Stimulated activated CD4-positive, alpha-beta T cell treated with anti-CD3 and anti-CD28 coated beads, Interleukin-15, amount 100 ng/mL, for 1 hour (primary cell): ENCODE measurements at places on chromosomes 3 and 15.

DNA sequence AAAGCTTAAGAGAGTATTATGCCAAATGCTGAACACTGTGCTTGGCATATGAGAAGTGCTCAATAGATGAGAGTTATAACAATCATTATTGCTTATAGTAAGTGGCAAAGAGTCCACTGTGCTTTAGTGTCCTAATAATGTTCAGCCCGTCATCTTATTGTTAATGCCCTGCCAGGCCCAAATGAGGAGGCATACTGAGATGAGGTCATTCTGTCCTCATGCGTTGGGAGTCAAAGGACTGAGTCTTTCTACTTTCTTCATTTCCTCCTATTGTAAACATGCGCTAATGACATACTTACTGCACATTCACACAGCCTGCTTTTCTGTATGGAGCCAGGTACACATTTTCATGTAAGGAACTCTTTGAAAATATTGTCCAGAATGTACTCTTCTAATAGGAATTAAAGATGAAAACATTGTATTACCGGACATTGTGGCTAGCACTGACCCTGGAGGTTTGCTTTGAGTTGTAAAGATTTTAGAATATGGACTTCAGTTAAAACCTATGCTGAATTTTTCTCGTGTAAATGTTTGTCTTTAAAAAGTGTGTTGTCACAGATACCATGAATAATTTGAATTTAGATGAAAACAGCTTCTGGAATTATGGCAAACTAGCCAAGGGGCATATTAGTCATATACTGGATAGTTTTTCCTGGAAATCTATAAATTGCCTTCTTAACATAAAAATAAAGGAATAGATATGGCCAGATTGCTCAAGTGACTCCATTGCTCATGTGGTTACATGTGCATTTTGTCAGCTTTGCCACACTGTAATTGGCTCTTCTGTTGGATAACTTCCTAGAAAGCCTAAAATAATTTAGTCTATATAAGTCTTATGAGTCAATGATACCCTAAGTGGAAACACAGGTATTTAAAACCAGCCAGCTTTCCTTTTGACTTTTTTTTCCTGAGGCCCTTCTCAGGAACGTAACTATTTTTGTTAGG, 38.3 kb downstream of the KBTBD12 start:
- DNase-seq = no peak

DNA sequence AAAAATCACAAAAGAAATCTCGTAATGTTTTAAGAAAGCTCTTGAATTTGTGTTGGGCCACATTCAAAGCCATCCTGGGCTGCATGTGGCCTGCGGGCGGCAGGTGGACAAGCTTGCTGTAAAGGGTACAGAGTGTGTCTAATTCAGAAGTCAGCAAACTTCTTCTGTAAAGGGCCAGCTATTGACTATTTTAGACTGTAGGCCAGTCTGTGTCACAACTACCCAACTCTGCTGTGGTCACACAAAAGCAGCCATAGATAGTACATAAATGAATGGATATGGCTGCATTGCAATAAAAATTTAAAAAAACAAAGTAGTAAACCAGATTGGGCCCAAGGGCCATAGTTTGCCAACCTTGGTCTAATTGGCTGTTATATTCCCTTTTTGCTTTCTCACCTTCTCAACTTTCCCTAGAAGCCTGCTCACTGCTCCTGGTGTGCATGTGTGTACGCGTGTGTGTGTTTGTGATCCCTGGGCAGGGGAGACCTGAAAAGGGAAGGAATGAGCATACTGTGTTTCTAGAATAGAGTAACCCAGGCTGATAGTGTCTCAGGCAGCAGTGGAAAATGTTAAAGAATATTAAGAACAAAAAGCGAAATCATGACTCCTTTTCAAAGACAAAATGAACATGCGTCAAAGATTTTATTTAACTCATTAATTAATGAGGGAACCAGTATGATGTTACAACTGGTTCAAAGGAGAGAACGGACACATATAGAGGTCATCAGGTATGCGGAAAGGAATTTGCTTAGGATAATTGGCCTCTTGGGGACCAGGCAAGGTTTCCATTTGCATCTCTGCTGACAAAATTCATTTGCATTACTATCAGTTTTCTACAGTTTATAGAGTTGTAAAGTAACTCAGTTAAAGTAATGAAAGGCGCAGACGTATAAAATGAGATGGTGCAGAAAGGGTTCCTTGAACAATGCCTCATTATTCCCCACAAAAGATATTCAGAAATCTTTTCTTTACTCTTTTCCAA, 248.0 kb downstream of the THSD4 start:
- no peak for DNase-seq

- no peak for DNase-seq
Measured at GRCh38 chr3:116836286-116836685, 126.7 kb downstream of the TUSC7 start.

DNA sequence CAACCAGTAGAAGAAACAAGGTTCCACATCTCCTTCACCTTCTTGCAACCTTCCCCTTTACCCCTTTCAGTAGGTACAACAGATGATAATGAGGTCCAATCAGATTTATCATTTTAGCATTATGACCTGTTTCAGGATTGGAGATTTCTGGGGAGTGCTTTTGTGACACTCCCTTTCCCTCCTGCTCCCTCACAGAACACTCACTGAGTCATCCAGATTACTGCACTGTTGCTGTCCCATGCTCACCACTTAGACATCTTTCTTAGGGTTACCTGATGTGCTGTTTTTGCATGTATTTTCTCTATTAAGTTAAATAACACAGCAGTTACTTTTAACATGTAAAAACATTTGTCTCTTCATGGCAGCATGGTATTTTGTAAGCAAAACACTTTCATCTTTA, 118.5 kb downstream of the MFSD1 start:
- DNase-seq = no peak

GRCh38 chr3:156643729-156644389, 30.5 kb upstream of the TIPARP start:
- DNase-seq = no peak

GRCh38 chr15:29727871-29728270, 94.4 kb downstream of the TJP1 start:
- DNase-seq = no peak

DNA sequence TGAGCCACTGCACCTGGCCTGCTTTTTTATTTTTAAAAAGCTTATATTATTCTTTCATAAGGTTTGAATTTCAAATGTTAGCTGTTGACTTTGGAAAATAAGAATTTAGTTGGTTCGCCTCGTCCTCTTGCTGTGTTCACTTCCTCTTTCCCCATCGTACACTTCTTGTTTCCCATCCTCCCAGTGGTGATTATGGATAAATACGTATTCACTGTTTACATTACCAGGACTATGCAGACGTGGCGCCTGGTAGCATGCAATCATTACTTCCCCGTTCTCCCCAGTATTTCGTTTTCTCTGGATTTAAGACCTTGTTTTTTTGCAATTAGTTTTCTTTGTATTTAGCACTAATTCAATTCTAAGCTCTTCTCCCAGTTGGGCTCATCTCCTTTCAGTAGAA, 70.1 kb downstream of the LMLN start:
- DNase-seq = no peak

DNA sequence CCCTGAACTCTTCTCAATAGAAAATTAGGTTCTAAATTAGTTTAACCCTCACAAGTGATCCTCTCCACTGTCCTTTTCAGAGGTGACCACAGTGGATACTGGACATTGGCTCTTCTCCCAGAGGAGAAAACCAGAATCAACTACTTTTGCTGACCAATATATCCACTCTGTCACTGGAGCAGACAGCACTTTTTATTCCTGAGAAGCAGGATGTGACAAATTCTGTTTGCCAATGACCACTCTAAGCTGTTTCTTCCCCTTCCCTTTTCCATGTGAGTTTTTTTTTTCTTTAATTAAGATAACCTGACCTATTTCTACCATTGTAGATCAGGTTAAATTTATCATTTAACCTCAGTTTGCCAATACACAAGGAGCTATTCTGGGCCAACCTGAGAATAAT, 79.7 kb upstream of the ZNF280D start:
- no peak for DNase-seq

- no peak for DNase-seq
Measured at GRCh38 chr15:38899300-38899699, 334.7 kb upstream of the RASGRP1 start.

- no peak for DNase-seq
Measured at GRCh38 chr3:163582967-163583366, 1495.3 kb downstream of the SI start.

- DNase-seq = no peak
Measured at GRCh38 chr3:124364317-124365020, 365.8 kb upstream of the UMPS start.

DNA sequence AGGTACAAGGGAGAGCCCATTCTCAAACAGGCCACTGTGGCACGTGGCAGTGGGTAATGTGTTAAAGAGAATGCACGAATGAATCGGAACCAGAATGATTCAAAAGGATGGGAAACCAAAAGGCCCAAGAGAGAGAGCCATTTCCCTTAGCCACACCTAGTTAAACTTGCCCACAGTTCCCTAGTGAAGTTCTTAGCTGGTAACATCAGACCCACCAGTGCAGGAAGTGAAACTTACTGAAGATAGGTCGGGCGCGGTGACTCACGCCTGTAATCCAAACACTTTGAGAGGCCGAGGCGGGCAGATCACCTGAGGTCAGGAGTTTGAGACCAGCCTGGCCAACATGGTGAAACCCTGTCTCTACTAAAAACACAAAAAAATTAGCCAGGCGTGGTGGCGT, 97.1 kb downstream of the MEX3B start:
- DNase-seq = no peak

DNA sequence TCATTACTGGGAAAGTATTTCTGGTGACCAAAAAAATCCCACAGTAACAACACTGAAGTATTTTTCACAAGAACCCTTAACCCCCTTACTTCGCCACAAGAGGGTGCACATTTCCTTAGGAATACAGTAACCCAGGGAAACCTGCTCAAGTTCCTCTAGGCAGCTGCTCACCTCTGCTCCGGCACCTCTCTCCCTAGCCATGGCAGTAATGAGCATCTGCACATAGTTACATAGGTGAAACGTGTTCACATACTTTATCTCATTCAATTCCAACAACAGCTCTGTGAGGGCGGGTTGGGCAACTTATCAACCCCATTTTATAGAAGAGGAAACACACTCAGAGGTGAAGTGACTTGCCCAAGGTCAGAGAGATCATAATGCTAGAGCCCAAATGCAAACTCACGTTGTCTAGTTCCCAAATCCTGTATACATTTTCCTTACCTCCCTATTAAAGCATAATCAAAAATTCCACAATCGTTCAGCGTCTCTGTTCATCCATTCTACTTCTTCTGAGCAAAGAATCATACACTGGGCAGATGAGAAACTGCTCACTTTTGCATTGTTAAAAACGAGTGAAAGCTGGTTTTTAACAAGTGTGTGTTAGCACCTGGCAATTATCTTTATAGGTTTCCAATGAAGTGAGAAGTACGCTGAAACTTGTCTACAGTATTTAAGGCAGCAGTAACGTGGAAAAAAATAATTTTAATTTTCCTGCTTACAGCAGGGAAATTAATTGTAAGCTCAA, 90.7 kb downstream of the IGF2BP2 start:
- DNase-seq = no peak

DNA sequence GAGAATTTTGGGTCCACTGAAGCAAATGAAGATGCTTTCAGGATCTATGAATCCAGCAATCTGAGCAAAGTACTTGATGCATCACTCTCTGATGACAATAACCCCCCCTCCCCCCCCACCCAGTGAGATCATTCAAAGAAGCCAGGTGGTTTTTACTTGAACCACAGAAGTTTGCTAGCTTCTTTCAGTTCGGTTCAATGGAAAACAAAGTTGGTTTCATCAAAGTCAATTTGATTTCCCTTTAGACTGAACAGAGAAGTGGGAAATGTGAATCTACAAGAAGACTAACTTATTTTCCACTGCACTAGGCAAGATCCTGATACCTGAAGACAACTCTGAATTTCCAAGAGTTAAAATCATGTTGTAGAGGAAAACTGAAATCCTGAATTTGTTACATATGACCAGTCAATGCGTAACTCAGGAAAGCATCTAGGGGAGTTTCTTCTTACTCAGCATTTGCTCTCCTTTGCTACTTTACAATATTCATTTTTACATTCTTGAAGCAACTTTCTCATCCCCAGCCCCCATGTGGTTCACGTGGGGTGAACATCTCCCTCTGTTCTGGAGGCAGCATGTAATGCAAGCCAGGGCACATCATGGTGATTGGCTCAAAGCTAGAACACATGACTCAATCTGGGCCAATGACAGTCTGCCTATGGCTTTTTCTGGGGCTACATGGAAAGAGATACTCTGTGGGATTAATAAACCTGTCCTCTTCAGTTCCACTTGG, 572.6 kb downstream of the FOXP1 start:
- DNase-seq = peak; percentile 29

DNA sequence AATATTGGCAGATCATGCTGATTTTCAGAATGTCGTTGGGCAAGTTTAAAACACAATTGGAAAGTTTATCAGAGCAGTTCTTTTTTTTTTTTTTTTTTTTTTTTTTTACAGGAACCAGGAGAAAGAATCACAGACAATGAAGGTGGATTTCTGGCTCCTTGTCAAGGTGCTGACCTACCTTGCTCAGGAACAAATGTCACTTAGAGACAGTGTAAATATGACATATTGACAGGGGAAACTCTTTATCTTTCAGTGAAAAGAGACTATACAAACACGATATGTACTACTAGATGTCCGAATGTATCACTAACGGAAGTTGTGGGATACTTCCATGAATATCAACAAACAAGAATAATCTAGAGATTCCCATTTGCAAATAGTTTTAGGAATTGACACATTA, 237.3 kb downstream of the FMN1 start:
- DNase-seq = no peak

- no peak for DNase-seq
Measured at GRCh38 chr3:8964436-8965370, 1.4 kb upstream of the RAD18 start.

DNA sequence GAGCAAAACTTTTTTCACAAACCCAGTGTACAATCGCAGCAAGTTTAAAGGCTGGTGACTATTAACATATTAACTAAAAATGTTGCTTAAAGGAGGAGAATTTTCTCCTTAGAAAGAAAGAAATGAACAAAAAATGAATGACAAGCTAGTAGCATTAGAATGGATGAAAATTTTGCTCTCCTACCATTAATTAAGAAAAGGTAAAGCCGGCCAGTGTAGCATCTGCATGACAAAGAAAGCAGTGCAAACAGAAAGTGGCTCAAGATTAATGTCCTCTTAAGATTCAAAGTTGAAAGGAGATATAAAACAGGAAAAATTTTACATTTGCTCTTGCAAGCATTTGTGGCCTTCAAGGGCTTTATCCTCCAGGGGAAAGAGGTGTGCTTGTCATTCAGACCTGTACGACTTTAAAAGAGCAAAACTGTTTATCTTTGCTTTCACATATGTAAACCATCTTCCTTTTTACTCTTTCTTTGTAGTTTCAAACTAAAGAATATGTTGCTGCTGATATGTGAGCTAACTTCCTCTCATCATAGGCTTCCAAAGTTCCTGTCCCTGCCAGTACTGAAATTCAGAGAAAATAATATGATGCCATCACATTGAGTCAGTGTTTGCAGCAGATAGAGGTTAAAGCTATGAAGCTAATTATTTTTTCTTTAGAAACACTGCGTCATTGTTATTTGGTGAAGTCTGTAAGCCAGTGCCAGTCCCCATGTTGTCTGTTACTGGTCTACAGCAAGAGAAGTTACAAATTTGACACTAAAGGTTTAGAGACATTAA, 439.1 kb upstream of the GRM7 start:
- DNase-seq = no peak

GRCh38 chr3:172635588-172635987, 75.3 kb downstream of the NCEH1 start:
- DNase-seq = no peak

GRCh38 chr3:14425581-14426304, 23.3 kb downstream of the SLC6A6 start:
- no peak for DNase-seq
